ENCODE measurements at places on chromosomes 6 and 20.

DNA sequence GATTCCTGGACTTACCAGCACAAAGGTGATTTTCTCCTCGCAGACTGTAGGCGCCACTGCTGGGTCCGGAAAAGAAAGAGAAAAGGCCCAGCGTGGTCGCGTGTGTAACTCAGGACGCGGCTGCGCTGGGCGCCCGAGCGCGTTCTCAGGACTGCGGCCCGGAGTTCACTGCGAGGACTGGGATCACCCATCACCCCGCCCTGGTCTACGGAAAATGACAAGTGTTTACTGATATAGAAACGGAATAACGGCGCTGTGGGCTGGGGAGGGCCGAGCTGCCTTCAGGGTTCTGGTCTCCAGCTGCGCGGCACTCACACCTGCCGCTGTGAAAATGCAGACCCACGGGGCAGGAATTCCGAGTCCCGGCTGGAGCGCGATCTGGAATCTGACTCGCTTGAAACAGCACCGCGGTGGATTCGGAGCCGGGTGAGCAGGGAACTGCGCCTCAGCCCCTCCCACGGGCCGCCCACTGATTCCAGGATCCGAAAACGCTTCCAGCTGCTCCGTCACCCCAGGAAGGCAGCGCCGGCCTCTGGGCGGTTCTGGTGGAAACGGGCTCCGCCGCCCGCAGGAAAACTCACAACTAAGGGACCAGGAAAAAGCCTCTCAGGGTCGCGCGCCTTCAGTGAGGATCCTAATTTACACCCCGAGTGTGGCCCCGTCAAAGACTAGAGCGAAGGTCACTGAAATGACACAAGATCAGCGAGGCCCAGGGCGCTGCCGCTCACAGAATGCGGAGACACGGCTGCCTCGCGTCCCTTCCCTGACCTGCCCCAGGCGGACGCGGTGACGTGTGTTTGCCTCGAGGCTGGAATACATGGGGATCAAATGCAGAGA is 34.5 kb downstream of the HLA-A start:
- peak; percentile 40 for DNase-seq

- no peak for DNase-seq
Observed at GRCh38 chr6:36563237-36563927, 16.1 kb upstream of the STK38 start.

GRCh38 chr20:54585217-54585616 is 109.8 kb downstream of the DOK5 start:
- DNase-seq: no peak

DNA sequence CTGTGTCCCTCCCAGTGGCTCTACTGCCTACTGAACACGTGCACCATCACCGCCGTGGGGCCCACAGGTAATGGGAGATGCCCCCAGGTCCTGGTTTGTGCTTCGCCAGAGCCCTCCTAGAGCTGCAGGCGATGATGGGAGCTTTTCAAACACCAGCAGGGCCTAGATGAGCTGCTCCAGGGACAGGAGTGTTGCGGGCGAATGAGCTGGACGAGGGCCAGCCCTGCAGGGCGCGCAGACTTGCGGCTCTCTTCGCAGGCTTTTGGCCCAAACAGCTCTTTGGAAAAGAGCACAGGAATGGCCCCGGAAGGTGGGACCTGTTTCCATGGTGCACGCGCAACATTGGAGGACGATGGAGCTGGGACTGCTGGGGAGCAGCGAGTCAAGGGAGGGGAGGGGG is 409.3 kb upstream of the SULF2 start:
- no peak for DNase-seq

DNA sequence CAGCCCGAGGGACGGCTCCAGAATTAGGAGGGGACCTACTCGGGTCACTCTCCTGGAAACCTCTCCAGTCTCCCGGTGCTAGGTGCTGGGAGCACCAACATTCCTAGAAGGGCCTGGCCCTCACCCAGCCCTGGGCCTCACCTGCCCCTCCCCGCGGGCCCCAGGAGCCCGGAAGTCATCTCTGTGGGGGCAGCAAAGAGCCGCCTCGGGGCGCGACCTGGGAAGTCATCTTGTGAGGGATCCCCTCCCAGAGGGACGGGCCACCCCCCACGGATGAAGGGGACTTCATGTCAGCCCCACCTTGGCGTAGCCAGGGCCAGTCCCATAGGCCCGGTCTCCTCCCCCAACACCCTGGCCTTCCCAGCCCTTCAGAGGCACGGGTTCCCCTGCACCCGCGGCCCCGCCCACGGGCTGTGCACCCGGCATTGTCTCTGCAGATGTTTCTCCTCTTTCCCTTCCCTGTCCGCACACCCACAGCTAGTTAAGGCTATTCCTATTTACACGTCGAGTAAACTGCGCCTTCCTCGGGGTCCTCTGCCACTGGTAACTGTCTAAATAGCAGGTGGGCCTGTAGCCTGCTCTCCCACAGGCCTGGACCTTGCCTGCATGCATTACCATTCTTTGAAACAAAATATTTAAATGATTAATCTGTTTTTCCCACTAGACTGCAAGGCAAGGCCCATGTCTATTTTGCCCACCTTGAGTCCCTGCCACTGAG is 896 bp upstream of the RNASET2 start:
- DNase-seq: peak; percentile 20

- DNase-seq: no peak
Observed at GRCh38 chr20:51412951-51413481, 129.5 kb downstream of the NFATC2 start.

GRCh38 chr20:3173610-3174441 is 477 bp upstream of the LZTS3 start:
- peak; percentile 94 for DNase-seq
